ENCODE measurements at places on chromosomes 4 and X.

GRCh38 chrX:7068939-7069367, 78.6 kb upstream of the STS start:
- no peak for DNase-seq

DNA sequence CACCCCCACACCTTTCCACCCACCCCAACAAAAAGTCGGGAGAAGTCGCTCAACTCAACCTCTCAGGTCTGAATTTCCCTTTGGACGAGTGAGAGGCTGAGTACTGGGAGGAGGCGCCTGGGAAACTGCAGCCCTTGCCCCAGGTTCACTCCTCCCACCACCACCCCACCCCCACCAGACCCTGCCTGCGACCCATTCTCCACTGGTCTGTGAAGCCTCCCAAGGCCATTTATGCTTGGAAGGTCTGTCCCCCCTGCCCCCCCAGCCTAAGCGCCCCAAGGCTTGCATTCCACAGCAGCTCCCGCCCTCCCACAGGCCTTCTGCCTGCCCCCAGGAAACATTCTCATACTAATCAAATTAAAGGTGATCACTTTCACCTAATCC, 27.2 kb downstream of the ELF4 start:
- DNase-seq = no peak

GRCh38 chrX:50988649-50989048, 78.1 kb downstream of the BMP15 start:
- no peak for DNase-seq

DNA sequence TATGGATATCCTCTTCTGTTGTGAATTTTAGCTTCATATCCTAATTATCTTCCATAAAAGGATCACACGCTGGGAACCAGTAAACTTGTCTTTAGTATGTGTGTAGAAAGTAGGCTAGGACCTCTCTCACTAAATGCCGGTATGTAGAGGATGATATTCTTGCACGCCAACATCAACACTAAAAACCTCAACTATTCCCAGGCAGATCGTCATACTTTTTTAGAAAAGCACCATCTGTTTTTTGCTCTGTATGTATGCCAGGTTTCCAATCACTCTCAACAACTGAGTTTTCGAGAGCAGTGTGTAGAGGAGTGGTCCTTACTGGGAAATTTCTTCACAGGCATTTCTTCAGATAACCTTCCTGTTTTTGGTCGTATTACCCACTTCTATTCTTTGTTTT, 283.6 kb downstream of the GALNTL6 start:
- DNase-seq = no peak

- DNase-seq = no peak
These were observed 234.7 kb downstream of the DKK2 start for GRCh38 chr4:106801386-106801785.

DNA sequence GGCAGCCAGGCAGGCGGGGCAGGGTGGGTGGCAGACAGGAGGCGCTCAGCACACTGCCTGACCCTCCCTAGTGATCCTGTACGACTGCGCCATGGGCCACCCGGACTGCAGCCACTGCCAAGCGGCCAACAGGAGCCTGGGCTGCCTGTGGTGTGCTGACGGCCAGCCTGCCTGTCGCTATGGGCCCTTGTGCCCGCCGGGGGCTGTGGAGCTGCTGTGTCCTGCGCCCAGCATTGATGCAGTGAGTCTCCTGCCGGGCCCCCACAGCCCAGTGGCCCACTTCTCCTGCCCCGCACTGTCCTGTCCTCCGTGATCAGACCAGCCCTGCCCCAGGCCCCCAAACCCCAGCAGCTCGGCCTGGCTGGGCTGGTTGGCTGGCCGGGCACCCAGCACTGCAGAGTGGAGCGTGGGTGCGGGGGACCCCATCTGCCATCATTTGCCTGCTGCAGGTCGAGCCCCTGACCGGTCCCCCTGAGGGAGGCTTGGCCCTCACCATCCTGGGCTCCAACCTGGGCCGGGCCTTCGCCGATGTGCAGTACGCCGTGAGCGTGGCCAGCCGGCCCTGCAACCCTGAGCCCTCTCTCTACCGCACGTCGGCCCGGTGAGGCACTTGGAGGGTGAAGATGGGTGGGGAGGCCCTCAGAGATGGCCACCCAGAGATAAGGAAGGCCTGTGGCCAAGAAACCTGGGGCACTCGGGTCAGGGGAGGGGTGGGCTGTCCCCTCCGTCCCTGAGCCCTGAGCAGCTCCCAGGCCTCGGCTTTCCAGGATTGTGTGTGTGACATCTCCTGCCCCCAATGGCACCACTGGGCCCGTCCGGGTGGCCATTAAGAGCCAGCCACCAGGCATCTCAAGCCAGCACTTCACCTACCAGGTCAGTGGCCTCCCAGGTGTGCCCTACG, 7.6 kb downstream of the PLXNB3 start:
- DNase-seq = no peak

All from activated T-cell treated with anti-CD3 and anti-CD28 coated beads for 1 hour (primary cell).